ENCODE measurements at places on chromosomes 1 and 21.

- DNase-seq, result no peak
Measured at GRCh38 chr1:174265282-174265681, 106.0 kb downstream of the RABGAP1L start.

DNA sequence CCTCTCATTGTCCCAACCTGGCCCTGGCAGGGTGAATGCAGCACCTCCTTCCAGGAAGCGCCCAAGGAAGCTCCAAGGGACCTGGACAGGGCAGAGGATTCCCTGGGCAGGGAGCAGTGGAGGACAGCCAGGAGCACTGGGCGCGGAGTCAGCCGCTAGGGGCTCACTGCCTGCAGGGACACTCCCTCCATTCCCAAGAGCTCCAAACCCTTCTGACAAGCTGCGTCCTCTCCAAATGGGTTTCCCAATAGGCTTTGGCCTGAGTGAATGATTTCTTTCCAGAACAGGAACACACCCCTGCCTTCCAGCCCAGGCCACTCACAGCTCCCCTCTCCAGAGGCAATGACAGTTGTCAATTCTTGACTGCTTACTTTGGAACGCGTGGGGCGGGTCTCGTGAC, 128.5 kb upstream of the EDN2 start:
- no peak for DNase-seq

GRCh38 chr1:53572065-53572814, 113.0 kb downstream of the DMRTB1 start:
- no peak for DNase-seq

DNA sequence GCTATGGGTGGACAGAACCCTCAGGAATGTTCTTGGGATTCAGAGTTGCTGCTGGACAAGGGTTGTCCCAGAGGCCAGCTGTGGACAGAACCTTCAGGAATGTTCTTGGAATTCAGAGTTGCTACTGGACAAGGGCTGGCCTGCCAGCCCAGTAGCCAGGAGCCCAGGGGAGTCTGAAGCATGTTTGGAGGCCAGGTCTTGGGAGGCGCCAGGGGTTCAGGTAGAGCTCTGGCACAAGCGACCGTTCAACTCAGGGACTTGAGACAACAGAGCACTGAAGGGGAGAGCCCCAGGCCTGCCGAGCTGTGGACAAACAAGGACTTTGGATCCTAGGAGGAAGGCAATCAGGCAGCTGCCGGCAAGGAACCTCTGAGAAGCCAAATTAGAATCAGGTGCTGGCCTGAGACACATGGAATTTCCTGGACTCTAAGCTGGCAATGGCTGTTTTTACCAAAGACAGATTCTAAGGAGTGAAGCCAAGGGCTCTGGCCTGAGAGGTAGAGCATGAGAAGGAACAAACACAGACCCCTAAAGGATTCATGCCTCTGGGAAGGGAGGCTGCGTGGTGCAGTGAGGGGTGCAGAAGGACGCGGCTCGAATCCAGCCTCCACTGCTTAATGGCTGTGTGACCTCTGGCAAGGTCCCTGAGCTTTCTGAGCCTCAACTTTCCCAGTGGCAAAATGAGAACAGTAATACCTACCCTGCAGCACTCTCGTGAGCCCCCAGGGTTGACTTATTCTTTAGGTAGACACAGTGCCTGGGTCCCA, 13.4 kb downstream of the PLA2G5 start:
- DNase-seq, result no peak

- DNase-seq, result no peak
Measured at GRCh38 chr21:34221331-34222030, 142.3 kb upstream of the KCNE2 start.

DNA sequence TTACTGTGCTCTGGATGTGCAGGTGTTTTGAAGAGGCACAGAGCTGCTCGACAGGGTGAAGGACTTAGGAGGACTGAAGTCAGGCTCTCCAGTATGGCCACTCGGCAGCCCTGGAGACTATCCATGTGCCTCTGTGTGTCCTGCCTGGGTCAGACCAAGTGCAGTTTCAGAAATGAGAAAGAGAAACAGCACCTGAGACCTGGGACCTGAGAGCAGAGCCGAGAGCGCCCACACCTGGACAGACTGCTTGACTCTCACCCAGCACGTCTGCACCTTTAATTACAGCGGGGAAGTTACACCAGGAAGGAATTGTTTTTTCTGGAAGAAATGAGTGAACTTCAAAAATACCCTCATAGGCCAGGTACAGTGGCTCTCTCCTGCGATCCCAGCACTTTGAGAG, 59.7 kb upstream of the COL6A1 start:
- DNase-seq, result no peak

- no peak for DNase-seq
Measured at GRCh38 chr1:2385606-2386280, 5.6 kb downstream of the MORN1 start.

- DNase-seq, result no peak
Measured at GRCh38 chr1:218351391-218352074, 6.4 kb downstream of the TGFB2 start.

DNA sequence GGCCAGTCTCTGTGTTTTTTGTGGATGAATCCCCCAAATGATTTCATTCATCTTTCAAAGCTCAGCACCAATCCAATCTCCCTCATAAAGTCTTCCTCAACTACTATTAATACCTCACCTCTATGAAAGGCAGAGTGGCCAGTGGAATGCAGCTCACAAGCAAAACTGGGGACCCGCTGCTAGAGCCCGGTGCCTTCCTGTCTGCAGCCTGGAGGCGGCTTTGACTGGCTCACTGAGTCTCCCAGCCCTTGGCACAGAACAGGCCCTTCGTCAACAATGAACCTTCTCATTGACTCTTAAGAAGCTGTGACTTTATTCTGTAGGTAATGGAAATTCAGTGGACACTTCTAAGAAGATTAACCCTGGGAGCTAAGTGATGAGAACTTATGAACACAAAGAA, 86.8 kb upstream of the RAB4A start:
- no peak for DNase-seq

GRCh38 chr1:246117066-246117791, 389.9 kb downstream of the SMYD3 start:
- peak; percentile 26 for DNase-seq

GRCh38 chr1:53792806-53793205, 45.3 kb downstream of the NDC1 start:
- no peak for DNase-seq

- DNase-seq, result no peak
Measured at GRCh38 chr1:92803140-92803887, 18.4 kb upstream of the EVI5 start.

All from activated gamma-delta T cell treated with Interleukin-2 at 50 U/mL for 16 hours (primary cell).